ENCODE measurements at places on chromosomes 3 and 15.

GRCh38 chr15:95565016-95565600, 765.4 kb upstream of the NR2F2 start:
- H3K4me1 ChIP-seq, result no peaks in the 10 kb centered on the region
- H3K36me3 ChIP-seq, result no peaks in the 10 kb centered on the region
- no peak overlapping the region for H3K27ac ChIP-seq

DNA sequence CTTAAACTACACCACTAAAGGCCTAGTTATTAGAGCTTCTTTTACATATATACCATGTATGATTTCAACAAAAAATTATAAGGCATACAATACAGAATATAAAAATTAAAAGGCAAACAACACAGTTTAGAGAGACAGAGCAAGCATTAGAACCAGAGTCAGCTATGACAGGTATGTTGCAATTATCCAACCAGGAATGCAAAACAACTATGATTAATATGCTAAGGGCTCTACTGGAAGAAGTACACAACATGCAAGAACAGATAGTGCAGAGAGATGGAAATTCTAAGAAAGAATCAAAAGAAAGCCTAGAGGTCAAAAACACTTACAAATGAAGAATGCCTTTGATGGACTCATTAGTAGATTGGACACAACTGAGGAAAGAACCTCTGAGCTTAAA, 39.6 kb downstream of the CCDC54 start:
- H3K4me3 ChIP-seq, result no peak overlapping the region
- no peaks in the 10 kb centered on the region for H3K36me3 ChIP-seq
- H3K27ac ChIP-seq, result no peak overlapping the region
- H3K4me1 ChIP-seq, result no peaks in the 10 kb centered on the region

GRCh38 chr3:35664460-35664919, 25.2 kb downstream of the ARPP21 start:
- DNase-seq, result no peak
- no peak overlapping the region for H3K27ac ChIP-seq
- no peaks in the 10 kb centered on the region for H3K36me3 ChIP-seq
- H3K4me1 ChIP-seq, result no peaks in the 10 kb centered on the region

DNA sequence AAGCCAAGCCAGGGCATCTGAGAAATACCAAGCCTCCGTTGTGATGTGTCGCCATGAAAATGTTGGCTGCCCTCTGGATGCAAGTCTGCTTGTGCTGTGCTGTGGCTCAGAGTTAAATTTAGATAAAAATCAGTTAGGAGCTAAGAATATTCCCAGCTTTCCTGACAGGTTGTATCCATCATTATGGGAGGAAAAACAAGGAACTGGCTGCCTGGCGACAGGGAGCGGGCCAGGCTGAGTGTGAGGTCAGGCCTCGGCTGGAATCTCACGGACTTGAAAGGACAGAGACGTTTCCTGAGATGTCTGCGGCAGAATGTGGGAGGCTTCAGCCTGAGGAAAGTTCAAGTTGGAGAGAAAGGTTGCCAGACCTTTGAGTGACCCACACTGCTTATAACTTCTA, 213.8 kb downstream of the THSD4 start:
- H3K4me1 ChIP-seq, result no peaks in the 10 kb centered on the region
- H3K27ac ChIP-seq, result no peak overlapping the region
- H3K4me3 ChIP-seq, result no peak overlapping the region

GRCh38 chr3:73009750-73010149, 13.1 kb downstream of the PPP4R2 start:
- H3K27me3 ChIP-seq, result no peaks in the 10 kb centered on the region
- peaks cover 25% of the 10 kb centered on the region for H3K4me1 ChIP-seq
- no peak overlapping the region for H3K27ac ChIP-seq
- no peak overlapping the region for H3K4me3 ChIP-seq
- no peak for DNase-seq

DNA sequence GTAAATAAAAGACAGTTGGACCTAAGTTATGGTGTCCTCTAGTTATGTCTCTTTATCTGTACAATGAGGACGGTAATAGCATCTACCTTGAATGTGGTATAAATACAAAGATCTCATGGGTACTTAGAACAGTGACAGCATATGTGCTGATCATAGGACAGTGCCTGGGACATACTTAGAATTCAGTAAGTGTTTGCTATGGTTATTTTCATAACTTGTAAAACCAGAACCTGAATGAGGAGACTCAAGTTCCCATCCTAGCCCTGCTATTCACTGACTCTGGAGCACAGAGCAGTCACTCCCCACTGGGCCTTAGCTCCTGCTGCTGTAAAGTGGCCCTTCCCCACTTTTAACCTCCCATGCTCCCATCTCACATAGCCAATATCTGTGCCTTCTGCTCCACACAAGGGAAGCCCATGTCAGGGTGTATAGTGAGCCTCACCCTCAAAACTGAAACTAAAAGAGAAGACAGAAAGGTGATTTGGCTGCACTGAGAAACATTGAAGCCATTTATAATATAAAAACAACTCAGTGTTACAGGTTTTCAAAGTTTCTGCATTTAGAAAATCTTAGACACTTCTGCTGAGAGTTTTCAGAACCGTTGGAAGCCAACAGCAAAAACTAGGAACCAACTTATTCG, 225.4 kb upstream of the UBE2E2 start:
- H3K4me3 ChIP-seq, result no peak overlapping the region
- no peaks in the 10 kb centered on the region for H3K36me3 ChIP-seq
- no peaks in the 10 kb centered on the region for H3K27me3 ChIP-seq
- no peaks in the 10 kb centered on the region for H3K4me1 ChIP-seq

- no peaks in the 10 kb centered on the region for H3K27me3 ChIP-seq
- H3K27ac ChIP-seq, result no peak overlapping the region
- no peak overlapping the region for H3K4me3 ChIP-seq
- H3K36me3 ChIP-seq, result no peaks in the 10 kb centered on the region
- DNase-seq, result no peak
- no peaks in the 10 kb centered on the region for H3K4me1 ChIP-seq
Observed at GRCh38 chr3:14513566-14514322, 26.4 kb downstream of the GRIP2 start.

GRCh38 chr3:43010638-43011037, 31.5 kb downstream of the GASK1A start:
- H3K4me3 ChIP-seq, result no peak overlapping the region
- H3K4me1 ChIP-seq, result peaks cover 18% of the 10 kb centered on the region
- H3K36me3 ChIP-seq, result no peaks in the 10 kb centered on the region
- DNase-seq, result no peak
- no peaks in the 10 kb centered on the region for H3K27me3 ChIP-seq

GRCh38 chr15:61697796-61698195, 362.5 kb downstream of the VPS13C start:
- no peak overlapping the region for H3K4me3 ChIP-seq
- H3K27ac ChIP-seq, result no peak overlapping the region
- H3K4me1 ChIP-seq, result no peaks in the 10 kb centered on the region
- H3K27me3 ChIP-seq, result no peaks in the 10 kb centered on the region
- DNase-seq, result no peak

- no peak for DNase-seq
- H3K36me3 ChIP-seq, result peaks cover 6% of the 10 kb centered on the region
- H3K4me1 ChIP-seq, result no peaks in the 10 kb centered on the region
- no peak overlapping the region for H3K27ac ChIP-seq
- no peaks in the 10 kb centered on the region for H3K27me3 ChIP-seq
- no peak overlapping the region for H3K4me3 ChIP-seq
Observed at GRCh38 chr3:57583544-57583943, 13.6 kb downstream of the ARF4 start.

- no peaks in the 10 kb centered on the region for H3K27me3 ChIP-seq
- H3K36me3 ChIP-seq, result no peaks in the 10 kb centered on the region
- DNase-seq, result no peak
- H3K4me3 ChIP-seq, result no peak overlapping the region
- H3K4me1 ChIP-seq, result peaks cover 13% of the 10 kb centered on the region
Observed at GRCh38 chr15:42584031-42584765, 8.8 kb downstream of the STARD9 start.

- no peak overlapping the region for H3K4me3 ChIP-seq
- H3K27ac ChIP-seq, result no peak overlapping the region
- H3K4me1 ChIP-seq, result no peaks in the 10 kb centered on the region
- no peaks in the 10 kb centered on the region for H3K27me3 ChIP-seq
- no peak for DNase-seq
Observed at GRCh38 chr15:82105451-82106215, 59.8 kb upstream of the MEX3B start.

DNA sequence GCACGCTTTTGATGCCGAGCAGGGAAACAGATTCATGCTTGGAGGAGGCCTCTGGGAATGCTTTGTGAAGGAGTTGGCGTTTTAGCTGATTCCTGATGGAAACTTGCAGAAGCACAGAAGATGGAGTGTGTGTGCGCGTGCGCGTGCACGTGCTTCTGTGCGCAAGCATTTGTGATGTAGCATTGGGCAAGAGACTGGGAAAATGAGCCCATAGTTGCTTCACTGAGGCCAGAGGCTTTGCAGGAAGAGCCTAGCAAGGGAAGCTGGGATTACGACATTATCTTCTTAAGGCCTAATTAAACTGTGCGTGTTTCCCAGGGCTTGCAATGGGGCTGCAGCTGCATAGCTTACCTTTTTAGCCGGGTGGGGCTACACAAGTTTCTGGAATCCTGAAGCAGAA, 18.1 kb upstream of the AGBL1 start:
- no peak overlapping the region for H3K4me3 ChIP-seq
- H3K36me3 ChIP-seq, result no peaks in the 10 kb centered on the region
- H3K27me3 ChIP-seq, result no peaks in the 10 kb centered on the region
- DNase-seq, result no peak
- no peaks in the 10 kb centered on the region for H3K4me1 ChIP-seq
- no peak overlapping the region for H3K27ac ChIP-seq

- no peaks in the 10 kb centered on the region for H3K4me1 ChIP-seq
- H3K27ac ChIP-seq, result no peak overlapping the region
- H3K27me3 ChIP-seq, result no peaks in the 10 kb centered on the region
- DNase-seq, result no peak
- H3K36me3 ChIP-seq, result no peaks in the 10 kb centered on the region
Observed at GRCh38 chr3:109910772-109911171, 573.4 kb upstream of the DPPA4 start.

DNA sequence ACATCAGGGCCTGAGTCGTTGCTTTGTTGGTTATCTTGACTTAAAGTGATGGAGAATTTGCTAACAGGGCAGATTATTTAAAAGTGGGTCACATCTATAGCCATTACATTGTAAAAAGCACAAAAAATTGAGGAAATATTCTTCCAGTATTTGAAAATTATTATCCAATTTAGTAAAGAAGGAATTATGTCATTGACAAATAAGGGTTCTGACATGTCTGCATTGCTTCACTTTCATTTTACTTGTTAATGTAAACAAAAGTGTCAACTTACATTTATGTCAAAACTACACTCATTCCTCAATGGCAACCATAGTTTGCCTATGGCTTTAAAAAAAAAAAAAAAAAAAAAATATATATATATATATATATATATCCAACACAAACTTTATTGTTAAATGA, 3.4 kb upstream of the PARP14 start:
- no peaks in the 10 kb centered on the region for H3K36me3 ChIP-seq
- H3K4me3 ChIP-seq, result no peak overlapping the region
- H3K27me3 ChIP-seq, result no peaks in the 10 kb centered on the region
- peaks cover 25% of the 10 kb centered on the region for H3K4me1 ChIP-seq
- DNase-seq, result no peak
- H3K27ac ChIP-seq, result no peak overlapping the region

DNA sequence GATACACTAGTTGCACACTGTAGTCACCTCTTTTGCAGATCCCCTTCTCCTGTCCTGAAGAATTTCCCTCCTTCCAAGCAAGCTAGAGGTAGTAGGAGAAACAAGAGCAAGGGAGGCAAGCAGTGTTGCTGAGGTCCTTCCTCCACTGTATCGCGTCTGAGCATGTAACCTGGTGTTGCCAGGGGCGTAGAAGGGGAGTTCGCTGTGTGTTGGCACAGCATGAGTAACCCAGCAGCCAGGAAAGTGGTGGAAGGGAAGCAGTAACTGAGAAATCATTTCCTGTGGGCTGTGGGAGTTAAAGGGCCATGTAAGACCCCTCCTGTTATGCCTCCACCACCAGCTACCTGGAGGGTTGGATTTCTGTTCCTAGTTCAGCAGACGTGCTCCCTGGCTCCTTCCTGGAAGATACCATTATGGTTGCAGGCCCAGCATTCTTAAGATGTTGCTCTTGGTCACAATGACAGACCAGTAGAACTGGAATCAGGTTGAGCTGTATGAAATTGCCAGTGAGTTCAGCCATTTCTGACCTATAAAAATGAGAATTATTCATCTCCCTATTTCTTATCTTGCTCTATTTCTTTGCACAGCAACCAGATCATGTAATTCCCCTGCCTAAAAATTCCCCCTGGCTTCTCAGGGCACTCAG, 215.3 kb upstream of the TOPAZ1 start:
- no peak overlapping the region for H3K4me3 ChIP-seq
- H3K4me1 ChIP-seq, result no peaks in the 10 kb centered on the region
- H3K36me3 ChIP-seq, result no peaks in the 10 kb centered on the region
- peaks cover 2% of the 10 kb centered on the region for H3K27me3 ChIP-seq
- no peak for DNase-seq
- no peak overlapping the region for H3K27ac ChIP-seq

DNA sequence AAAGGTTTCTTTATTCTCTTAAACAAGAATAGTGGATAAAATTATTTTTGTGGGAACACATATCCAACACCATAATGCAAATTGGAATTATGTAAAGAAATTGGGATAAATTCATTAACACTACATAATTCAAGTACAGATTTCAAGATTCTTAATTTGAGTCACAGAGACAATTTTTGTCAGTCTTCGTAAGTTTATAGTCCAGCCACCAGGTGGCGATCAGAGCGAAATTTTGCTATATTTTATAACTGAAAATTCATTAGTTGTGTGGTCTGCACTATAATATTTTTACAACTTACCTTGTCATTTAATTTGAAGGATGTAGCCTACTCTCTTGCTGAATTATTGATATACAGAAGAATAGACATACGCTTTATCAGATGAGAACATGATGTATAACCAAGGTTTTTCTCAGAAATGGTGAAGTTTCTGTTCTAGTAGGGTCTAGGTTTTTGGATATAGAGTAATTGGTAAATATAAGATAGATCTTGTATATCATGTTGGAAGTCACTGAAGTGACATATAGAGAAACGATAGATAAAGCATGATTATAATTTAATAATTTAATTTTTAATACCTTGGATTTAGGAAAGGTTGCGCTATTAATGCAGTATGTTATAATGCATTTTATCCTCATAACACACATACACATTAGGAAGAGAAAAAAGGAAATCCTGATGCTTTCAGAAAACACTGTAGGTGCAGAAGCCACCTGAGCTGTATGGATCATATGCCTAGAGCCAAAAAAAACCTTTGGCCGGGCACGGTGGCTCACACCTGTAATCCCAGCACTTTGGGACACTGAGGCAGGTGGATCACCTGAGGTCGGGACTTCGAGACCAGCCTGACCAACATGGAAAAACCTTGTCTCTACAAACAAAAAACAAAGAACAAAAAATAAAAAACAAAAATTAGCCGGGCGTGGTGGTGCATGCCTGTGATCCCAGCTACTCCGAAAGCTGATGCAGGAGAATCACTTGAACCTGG, 31.7 kb downstream of the PLSCR4 start:
- DNase-seq, result peak; percentile 2
- H3K36me3 ChIP-seq, result no peaks in the 10 kb centered on the region
- no peaks in the 10 kb centered on the region for H3K4me1 ChIP-seq
- no peaks in the 10 kb centered on the region for H3K27me3 ChIP-seq
- H3K27ac ChIP-seq, result no peak overlapping the region
- no peak overlapping the region for H3K4me3 ChIP-seq
